Smooth muscle cell of bladder (primary cell): ENCODE measurements at places on chromosomes 12 and 14. TPM values are rescaled to one million over a fixed set of nuclear protein-coding genes. Genes with fewer than 3 reads are reported as not detected.

P2RX2 gene
- total RNA-seq = not detected in 2 replicates

NRL gene
- 0.28 and 0.46 TPM in 2 replicates for total RNA-seq

LBHD2 gene
- not detected in 2 replicates for total RNA-seq

CLEC1A gene
- total RNA-seq = 0.09 TPM in 1 of 2 replicates, not detected in the other

OR4E1 gene
- not detected in 2 replicates for total RNA-seq

APOF gene
- total RNA-seq = not detected in 2 replicates

GMFB gene
- total RNA-seq = 76.8 and 79.5 TPM in 2 replicates

NRXN3 gene
- total RNA-seq = under 0.01 and 0.14 TPM in 2 replicates

MYL6 gene
- 2,455 and 2,914 TPM in 2 replicates for total RNA-seq

ASPG gene
- not detected in 2 replicates for total RNA-seq

LPAR5 gene
- total RNA-seq = not detected in 2 replicates

CLEC14A gene
- 1.1 and 3.6 TPM in 2 replicates for total RNA-seq

KLRG1 gene
- total RNA-seq = 0.28 and 0.65 TPM in 2 replicates

NELL2 gene
- total RNA-seq = not detected in 2 replicates
